ENCODE measurements at places on chromosomes 12 and 14.

- no peak for DNase-seq
Observed at GRCh38 chr14:67514203-67514607, 18.9 kb upstream of the PLEKHH1 start.

GRCh38 chr12:53781228-53781801, 29.5 kb upstream of the CISTR start:
- no peak for DNase-seq

- DNase-seq: no peak
Observed at GRCh38 chr14:74244115-74244514, 4.9 kb downstream of the VSX2 start.

- DNase-seq: no peak
Observed at GRCh38 chr12:49092086-49092815, 2.4 kb downstream of the DHH start.

- DNase-seq: no peak
Observed at GRCh38 chr12:81365284-81365683, 287.4 kb downstream of the ACSS3 start.

DNA sequence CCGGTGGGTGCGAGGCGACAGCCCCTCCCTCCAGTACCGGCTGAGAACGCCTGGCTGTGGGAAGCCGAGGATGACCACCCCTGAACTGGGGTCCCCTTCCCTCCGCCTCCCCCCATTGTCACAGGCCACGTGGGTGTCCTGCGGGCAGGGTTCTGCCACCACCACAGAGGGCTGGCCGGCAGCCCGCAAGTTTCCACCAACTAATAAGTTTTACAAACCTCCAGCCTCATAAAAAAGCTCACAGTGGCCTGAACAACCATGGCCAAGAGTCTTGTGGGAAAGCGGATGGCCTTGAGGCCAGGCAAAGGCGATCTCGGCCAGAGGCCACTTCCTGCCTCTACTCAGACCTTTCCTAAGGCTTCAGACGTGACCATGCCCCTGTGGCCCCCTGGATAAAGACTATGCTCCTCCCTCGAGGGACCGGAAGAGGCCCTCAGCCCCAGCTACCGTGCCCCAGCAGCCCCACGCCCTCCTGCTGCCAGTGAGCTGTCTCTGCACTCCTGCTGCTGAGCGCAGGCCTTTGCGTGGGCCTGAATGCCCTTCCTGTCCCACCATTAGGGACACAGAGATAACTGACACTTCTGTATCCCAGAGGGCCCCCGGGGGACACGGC, 46.1 kb upstream of the DLK1 start:
- no peak for DNase-seq

DNA sequence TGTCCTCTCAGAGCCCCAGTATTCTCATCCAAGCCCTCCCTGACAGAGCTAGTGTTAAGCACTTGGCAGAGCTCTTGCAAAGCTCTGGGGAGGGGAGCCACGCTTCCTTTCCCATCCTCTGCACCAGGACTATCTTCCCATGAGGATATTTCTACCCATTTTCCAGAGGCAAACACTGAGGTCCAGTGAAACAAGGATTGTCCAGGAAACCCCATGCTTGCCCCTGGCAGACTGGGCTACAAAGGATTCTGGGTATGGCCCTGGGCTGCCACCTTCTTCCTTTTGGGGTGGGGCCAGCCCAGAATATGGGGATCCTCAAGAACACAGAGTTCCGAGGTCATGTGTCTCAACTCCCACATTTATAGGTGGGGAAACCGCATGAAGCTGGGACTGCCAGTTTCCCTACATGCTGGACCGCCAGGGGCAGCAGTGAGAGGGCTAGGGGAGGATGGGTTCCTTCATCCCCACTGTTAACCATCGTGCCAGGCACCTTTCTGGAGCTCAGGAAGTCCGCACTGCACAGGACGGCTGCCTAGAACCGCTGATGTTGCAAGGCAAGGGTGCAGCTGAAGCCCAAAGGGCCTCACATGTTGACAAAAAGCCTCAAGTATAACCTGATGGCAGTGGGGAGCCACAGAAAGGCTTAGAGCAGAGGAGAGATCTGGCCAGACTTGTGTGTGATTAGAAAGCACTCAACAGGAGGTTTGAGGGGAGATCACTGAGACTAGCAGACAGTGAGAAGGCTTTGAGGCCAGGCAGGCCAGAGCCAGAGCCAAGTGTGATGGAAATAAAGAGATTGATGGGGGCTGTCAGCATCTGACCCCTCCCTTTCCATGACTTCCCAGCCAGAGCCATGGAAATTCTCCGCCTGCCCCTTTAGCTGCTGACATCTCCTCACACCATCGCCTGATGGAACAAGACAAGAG, 5.5 kb upstream of the CCDC85C start:
- DNase-seq: no peak

DNA sequence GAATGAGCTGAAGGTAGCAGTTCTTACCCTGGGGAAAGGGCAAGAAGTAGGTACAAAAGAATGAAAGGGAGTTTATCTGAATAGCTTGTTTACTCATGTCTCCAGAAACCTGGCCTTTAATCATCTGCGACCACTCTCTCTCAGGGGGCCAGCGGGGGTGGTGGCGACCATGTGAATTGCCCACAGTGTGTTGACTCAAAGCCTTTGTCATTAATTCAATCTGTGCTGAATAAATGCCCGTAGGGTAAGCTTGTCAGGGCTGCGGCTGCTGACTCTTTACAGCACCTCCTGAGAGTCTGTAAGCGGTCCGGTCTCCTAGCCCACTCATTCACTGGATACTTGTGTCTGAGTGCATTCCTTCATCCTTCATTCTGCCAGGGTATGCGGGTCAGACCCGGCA, 874.4 kb downstream of the SLC6A15 start:
- DNase-seq: no peak

- no peak for DNase-seq
Observed at GRCh38 chr14:34044666-34045306, 93.9 kb upstream of the EGLN3 start.

GRCh38 chr14:68466491-68466977, 326.3 kb downstream of the ZFP36L1 start:
- no peak for DNase-seq

Measured in ureter (tissue), 1 donor.